ENCODE measurements at places on chromosomes 12 and 14.

DNA sequence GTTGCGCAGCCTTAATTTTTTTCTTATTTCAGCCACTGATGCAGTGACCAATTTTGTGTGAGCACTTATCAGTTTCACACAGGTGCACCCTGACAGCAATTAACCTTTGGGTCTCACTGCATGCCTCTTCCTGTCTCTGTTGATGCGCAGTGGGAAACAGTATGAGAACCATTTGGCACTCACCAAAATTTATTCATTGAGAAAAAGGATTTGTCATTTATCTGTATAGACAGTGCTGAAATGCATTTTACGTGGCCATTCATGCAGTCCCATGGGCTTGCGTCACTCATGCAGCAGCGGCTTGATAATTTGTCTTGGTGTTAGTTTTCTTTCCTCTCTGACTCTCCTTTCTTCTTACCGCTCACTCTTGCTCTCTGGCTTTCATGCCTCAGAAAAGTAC is 157.5 kb downstream of the C12orf75 start:
- DNase-seq, result no peak

DNA sequence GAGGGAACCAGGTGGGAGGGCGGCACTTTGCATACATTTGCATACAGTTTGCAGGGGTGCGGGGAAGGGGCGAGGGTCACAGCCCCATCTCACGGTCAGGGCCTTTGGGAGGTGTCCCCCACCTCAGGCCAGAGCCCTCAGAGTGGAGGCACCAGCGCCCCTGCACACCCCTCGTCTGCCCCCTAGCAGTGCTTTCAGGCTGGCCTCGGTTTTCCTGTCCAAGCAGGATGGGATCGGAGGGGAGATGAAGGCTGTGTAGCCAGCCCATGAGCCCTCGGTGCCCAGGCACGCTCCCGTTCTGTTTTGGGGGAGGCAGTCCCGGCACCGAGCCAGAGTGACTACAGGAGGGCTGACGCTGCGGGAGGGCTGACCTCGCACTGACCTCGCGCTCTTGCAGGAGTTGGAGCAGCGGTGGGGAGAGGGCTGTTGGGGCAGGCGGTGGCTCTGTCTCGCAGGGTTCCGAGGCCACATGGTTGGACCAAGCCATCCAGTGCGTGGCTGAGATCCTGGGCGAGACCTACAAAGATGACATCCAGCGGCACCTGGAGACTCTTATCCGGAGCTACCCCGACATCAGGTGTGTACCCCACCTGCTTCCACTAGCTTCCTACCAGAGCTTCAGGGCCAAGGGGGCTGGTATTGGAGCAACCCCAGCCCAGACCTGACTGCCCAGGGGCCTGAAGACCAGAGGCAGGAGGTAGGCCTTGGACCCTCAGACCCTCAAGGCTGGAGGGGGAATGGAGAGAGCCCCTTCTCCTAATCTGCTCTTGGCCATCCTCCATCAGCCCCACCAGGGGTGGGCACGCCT is 13.6 kb downstream of the EXOC3L4 start:
- DNase-seq, result no peak

DNA sequence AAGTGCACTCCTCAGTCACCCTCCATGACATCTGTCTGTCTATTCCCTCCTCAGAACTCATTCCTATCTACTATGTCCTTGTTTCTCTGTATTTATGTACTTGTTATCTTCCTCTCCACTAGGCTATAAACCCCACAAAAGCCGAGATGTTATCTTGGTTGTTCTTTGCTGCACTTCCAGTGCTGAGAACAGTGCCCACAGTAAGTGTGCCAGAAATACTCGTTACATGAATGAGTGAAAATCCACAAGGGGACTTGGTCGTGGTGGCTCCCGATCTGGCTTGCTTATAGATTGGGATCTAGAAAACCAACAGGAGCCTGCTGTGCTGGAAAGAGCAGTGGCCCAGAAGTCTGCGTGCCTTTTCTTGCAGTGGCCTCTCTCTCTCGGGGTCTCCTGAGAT is 111.9 kb upstream of the PRMT8 start:
- DNase-seq, result no peak

DNA sequence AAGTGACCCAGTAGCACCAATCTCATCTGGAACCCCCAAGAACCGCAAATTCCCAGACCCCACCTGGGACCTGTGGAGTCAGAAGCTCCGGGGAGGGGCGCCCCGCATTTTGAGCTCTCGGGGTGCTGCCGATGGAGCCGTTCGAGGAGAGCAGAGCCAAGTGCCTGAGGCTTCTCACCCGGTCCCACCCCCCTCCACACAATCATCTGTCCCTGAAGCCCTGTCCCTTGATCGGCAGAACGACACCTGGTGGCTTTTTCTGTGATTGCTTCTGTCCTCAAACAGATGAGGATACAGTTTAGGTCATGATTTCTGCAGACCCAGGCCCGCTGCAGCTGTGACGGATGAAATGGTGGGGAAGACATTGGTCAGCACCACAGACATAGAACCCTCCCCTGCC is 74.7 kb downstream of the NOC4L start:
- DNase-seq, result peak; percentile 63

- no peak for DNase-seq
These were observed 206.4 kb downstream of the ERC1 start for GRCh38 chr12:1197264-1198018.

DNA sequence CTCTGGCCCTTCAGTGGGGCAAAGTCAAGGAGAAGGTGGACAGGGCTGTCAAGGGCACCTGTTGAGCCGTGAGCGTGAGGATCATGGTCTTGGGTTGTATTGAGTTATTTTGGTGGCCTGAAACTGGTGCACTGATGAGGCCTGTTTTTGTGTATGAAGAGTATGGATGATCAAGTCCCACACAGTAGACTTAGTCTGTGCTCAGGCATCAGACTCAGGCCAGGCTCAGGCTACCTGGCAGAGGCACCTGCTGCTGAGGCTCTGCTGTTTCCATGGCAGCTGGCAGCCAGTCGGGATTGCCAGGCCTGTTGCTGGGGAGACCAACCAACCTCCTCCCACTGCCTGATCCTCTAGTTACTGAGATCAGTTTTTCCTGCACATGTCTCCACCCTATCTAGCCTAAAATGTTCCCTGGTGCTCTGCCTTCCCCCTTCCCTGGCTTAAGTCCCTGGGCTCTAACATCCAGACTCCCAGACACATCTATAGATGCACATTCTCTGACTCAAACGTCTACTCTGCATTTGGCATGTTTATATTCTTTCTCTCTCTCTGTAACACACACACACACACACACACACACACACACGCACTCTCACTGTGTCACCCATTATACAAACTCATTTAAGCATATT is 5.1 kb downstream of the JPH4 start:
- no peak for DNase-seq

DNA sequence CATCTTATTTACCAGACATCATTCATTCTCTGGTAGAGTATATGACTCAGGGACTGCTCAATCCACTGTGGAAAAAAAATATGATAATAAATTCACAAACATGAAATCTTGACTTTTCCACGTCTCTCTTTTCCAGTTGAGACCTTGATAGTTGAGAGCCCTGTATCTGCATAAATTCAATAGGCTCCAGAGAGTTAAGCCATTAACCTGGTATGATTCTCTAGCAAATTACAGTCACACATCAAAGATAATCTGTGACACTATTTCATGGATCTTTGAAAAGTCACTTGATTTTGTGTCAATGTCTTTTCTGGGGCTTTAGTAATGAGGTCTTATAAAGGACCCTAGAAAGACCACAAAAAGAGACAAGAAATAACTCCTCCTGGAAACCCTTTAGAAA is 154.2 kb upstream of the FOXG1 start:
- no peak for DNase-seq

DNA sequence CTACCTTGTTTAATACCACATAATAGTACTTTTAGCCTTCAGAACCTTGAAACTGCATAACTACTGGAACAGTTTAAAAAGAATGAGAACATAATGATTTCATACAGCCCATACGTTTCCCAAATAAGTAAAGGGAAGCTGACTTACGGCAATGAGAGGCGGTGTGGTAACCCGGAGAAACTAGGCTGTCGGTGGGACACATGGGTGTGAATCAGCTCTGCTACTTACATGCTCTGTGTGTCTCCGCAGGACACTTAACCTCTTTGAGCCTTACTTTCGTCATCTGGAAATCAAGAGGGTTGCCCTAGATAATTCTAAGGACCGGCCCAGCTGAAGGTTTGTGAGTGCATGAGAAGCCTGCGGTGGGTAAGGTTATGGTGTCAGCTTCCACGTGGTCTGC is 49.3 kb upstream of the PLEKHG3 start:
- no peak for DNase-seq

DNA sequence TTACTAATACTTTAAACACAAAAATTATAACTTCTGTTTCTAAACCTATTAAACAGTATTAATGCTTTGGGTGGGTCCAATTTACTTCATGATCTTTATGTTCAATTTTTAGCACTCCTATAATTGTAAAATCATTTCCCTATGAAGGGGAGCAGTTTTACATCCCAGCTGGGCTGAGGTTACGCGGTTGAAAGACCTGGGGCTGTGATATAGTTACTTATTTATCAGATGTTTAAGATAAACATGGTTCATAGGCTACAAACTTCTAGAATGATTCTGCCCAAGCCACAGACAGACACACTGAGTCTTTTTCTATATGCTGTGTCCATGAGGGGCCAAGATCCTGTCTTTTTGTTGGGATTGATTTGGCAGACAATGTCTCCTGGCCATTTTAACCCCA is 44.4 kb downstream of the DYRK2 start:
- DNase-seq, result no peak

DNA sequence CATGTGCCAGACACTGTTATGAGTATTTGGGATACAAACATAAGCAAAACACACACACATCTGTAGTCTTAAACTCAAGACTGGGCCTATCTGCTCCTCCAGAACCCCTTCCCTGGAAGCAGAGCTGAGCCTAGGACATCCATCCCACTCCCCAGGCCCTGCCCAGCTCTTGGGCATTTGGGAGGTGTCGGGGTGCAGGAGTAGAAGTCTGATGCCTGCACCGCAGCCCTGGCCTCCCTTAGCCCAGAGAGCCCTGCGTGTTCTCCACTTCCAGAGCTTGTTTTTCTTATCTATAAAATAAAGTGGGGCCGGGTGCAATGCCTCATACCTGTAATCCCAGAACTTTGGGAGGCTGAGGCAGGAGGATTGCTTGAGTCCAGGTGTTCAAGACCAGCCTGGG is 11.7 kb downstream of the HSP90AA1 start:
- no peak for DNase-seq

DNA sequence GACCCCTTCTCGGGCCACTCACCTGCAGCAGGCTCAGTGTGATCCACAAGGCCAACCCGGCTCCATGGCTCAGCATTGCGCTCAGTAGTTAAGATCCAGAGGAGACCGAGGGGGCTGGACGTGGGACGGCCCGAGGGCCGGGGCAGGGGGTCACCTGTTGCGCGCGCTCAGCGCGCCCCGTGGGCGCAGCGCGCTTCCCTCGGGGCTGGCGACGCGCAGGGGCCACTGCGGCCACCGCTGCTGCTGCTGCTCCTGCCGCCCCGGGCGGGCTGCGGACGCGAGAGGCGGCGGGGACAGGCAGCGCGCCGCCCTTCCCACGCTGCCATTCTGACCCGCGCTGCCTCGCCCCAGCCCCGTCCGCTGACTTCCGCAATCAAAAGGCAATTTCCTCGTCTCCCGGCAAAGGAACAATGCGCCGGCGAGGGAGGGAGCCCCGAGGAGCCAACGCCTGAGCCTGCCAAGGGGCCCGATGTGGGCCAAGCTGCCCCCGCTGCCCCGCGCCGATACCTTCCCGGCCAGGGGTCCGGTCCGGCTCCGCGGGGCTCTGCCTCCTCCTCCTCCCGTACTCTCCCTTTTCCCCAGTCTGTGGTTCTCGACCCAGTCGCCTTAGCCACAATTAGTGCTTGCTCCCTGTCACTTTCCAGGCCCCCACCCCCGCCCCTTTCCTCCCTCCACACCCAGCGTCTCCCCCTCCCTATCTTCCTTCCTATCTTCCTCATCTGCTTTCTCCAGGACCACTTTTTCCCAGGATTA is 27.3 kb downstream of the PTPRB start:
- DNase-seq, result peak; percentile 43

DNA sequence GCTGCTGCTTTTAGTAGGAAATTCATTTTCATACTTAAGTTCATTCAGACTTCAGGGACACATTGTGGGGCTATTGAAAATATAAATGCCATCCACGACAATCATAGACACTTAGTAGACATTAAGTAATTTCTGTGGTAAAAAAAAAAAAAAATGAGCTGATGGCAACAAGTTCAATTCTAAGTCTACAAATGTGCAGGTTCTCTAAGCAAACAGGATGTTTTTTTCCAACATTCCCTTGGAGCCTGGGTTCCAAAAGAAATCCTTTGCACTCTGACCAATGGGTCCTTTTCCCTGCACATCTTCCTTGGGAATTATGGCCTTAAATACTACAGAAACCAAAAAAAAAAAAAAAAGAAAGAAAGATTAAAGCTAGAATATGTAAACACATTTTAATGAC is 175.6 kb upstream of the HIF1A start:
- no peak for DNase-seq

- no peak for DNase-seq
These were observed 19.6 kb upstream of the FBXO33 start for GRCh38 chr14:39451811-39452210.

- peak; percentile 44 for DNase-seq
These were observed 163.6 kb upstream of the PLEKHG7 start for GRCh38 chr12:92539110-92539749.

- no peak for DNase-seq
These were observed 147.9 kb upstream of the RFLNA start for GRCh38 chr12:124147027-124147426.

- DNase-seq, result no peak
These were observed 12.3 kb downstream of the IL31 start for GRCh38 chr12:122161682-122162081.

DNA sequence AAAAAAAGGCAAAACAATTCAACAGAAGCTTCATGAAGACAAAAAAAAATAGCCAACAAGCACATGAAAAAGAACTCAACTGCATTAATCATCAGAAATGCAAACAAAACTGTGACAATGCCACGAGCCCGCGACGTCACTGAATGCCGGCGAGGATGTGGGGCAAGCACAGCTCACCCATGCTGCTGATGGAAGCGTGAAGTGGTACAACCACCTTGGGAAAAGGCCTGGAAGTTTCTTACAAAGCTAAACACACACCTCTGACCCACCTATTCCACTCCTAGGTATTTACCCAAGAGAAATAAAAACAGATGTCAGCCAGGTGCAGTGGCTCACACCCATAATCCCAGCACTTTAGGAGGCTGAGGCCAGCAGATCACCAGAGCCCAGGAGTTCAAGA is 10.5 kb downstream of the BTBD6 start:
- no peak for DNase-seq

DNA sequence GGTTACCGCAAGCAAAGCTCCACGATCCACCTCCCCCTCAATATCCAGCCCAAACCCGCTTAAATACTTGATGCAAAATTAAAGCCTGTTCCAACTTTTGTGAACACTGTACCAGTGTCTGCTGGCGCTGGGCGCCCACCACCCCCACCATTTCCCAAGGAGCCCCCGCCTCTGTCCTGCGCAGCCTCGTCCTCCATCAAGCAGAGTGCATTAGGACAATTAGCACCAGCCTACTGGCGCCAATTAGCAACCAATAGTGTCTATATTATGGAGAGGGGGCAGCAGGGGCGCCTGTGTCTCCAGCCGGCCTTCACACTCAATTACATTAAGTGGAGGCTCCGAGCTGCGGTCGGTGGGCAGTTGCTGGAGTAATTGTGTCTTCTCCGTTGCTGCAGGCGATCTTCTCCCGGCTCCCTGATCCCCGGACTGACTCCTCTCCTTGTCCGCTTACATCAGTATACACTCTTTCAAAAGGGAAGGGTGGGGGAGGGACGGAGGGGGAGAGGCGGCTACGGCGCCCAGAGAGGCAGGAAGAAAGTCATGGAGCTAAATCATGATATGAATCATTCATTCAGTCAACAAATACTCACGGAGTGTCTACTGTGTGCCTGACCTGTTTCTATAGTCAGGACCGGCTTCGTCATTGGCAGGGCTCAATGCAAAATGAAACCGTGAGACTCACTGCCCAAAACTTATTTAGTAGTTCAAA is 707.3 kb downstream of the MED13L start:
- DNase-seq, result no peak
